Mesenteric fat pad (tissue), 1 donor: ENCODE measurements at places on chromosomes 6 and 20. TPM values are rescaled to one million over a fixed set of nuclear protein-coding genes. Genes with fewer than 3 reads are reported as not detected.
A peak's percentile ranks its signal among the peaks of the same experiment; 100 is the strongest.

Gene FAM83C
- total RNA-seq, result not detected

Gene SLC17A1
- total RNA-seq, result not detected

Gene DEFB118
- total RNA-seq, result not detected

Gene OPRL1
- 1.3 TPM for total RNA-seq

Gene CLVS2
- not detected for total RNA-seq

Gene C4B
- total RNA-seq, result 32.7 TPM

Gene DIDO1
- total RNA-seq, result 39.0 TPM

Gene PBOV1
- total RNA-seq, result not detected

Gene SDCBP2
- 7.2 TPM for total RNA-seq

Gene MLIP
- total RNA-seq, result 0.29 TPM

- DNase-seq, result no peak
These were observed 358.1 kb downstream of the SMOC2 start for GRCh38 chr6:168799067-168799466.

DNA sequence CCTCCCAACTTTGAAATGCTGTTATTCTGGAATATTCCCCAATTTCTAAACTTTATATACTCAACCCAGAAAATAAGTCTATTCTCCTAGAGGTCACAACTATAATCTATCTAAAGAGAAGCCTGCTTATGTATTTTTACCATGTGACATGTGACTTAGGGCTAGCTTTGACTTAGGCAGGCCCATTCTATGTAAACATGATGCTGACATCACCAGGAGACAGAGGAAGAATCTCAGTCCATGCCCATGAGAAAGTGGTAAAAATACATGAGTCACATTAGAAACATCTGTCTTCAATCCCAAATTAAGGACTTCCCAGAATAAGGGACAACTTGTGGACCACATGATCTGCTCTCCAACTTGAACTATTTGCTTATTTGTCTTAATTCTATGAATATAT, 113.6 kb upstream of the ID4 start:
- DNase-seq, result no peak

DNA sequence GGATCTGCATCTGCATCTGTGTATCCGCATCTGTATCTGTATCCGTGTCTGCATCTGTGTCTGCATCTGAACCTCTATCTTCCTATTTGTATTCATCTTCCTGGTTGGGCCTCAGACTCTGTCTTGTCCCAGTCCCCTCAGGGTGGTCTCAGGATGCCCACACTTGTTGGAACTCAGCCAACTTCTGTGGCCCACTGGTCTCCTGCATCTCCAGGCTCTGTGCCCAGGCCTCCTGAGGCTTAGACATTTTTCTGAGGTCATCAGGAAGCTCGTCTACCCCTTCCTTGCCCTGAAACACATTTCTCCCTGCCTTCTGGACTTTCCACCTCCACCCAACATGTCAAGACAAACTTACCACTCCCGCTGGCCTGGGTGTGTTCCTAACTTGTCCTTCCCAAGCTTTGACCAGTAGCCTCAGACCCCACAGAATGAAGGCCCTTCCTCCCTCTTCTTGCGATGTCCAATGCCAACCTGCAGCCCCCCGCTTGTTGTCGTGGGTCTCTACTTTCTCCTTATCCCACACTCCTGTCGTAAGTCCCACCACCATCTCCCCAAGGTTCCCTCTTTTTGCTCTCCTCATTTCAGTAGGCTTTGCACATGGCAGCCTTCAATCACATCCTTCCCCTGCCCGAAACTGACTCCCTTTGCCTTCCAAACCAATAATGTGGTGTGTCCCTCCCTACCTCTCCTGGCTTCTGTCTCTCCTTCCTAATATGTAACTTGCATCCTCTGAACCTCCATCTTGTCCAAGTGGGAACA, 176.5 kb downstream of the DLL1 start:
- peak; percentile 26 for DNase-seq

DNA sequence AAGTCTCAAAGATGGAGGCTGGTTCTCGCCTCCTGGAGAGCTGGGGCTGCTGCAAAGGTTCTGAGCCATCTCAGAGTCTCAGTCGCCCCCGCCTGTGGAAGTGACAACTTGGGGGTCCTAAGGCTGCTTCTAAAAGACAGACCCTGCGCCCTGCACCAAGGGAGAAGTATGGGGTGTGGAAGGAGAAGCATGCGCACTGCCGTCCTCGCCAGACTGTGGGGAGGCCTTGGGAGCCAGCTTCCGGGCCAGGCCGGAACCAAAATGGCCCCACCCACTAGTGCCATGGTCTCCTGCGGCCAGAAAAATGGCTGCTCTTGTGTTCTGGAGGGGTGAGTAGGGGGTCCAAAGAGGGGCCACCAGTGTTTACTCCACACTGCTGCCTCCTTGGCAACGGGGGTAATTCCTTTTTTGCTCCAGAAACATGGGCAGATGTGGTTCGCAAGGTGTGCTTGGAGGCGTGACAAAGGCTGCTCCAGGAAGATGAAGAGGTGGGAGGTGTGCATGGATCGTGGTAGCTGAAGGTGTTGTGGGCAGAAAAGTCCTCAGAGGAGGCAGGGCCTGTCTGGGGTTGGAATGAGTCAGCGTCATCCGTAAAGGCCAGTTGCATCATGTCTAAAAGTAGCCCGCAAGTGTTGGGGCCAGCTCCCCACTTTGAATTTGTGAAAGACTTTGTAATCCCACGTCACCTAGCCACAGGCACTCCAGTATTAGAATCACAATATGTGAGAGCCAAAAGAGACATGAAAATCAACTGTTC, 329.8 kb upstream of the SOX4 start:
- no peak for DNase-seq

- no peak for DNase-seq
These were observed 56.0 kb downstream of the APCDD1L start for GRCh38 chr20:58459058-58459750.

GRCh38 chr20:49694450-49695071, 19.1 kb downstream of the B4GALT5 start:
- no peak for DNase-seq

GRCh38 chr6:14207448-14207847, 89.9 kb downstream of the CD83 start:
- DNase-seq, result no peak

DNA sequence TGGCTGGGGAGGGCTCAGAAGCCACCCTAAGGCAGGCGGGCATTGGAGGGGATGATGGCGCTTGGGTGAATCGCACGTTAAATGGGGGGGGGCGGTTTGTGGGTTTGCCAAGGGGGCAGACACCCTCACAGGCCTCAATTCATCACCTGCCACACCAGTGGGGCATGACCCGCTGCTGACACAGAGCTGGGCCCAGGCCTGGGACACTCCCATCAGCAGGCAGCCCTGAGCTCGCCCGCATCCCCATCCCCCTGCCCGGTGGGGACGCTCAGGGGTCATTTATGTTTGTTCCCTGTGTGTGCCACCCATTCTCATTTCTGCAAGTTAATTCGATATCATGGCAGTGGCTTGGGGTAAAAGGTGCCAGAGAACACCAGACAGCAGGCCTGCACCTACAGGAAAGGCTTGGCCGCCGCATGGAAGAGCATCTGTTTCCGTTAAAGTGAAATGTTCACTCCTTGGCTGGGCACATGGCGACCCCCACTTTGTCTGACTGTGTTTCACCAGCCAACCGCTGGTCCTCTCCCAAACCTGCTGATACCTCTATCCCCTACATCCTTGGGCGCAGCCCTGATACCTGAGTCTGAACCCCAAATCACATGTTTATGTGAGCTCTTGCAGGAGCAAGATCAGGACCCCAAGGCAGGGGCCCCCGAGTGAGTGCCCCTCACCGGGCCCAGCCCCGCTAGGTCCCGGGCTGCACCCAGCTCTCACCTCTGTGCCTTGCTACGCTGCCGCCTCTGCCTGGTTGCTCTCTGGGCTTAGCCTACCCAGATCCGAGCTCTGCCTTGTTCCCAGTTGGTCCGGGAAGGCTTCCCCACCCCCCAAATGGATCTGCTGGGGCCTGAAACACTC, 248.8 kb downstream of the TAF4 start:
- DNase-seq, result no peak

- no peak for DNase-seq
These were observed 6.1 kb upstream of the IFT52 start for GRCh38 chr20:43584448-43585136.

DNA sequence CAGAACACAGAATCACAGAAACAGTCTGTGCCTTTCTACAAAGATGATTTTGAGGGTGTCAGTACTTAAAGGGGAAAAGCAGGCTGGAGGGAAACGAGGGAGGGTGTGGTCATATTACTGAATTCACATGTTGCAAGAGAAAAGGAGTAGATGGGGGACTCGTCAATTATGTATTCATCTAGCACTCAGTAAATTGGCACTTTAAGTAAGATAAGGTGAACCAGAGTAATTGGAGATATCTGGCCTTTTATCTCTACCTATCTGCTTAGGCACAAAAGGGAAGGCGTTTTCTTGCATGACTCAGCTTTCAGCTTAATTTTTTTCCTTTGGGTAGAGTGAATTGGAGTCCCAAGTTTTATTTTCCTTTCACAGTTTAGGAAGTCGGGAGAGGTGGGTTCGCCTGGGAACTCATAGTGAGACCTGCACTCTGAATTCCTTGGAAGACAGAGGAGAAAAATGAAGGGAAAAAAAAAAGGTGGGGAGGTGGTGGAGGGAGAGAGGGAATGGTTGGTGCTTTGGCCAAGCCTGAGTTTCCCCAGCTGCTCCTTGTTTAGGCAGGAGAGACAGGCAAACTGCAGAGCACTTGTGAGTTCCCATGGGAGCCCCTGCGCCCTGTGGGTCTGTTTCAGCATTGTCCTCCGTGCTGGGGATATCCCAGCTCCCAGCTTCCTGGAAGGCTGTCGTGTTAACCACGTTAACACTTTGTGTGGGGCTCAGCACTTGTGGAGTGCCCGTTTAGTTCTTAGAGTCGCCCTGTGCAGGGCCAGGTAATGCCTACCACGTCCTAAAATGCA, 19.7 kb upstream of the GTSF1L start:
- DNase-seq, result no peak

DNA sequence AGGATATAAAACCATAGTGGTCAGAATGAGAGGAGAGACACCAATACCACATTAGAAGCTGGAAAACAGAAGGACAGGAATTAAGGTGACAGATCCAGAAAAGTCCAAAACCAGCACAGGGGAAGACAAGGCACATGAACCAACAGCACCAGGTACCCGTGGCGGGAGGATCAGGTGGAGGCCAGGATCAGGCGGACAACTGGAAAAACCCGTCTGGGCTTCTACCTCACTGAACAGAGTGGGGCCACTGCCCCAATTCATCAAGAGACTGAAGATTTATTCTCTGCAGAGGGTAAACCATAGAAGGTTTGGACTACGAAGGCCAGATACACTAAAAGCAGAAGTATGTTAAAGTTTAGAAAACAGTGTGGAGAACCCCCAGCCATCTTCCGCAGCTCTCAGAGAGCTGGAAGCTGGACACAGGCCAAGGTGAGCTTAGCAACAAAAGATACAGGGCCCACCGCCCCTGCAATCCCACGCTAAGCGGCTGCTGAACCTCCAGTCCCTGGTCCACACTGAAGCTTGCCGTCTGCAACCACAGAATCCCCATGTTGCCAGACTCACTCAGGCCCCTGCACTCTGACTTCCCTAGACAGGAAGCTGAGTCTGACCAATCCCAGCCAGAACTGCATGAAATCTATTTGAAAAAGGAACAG, 29.9 kb downstream of the ABHD12 start:
- no peak for DNase-seq

DNA sequence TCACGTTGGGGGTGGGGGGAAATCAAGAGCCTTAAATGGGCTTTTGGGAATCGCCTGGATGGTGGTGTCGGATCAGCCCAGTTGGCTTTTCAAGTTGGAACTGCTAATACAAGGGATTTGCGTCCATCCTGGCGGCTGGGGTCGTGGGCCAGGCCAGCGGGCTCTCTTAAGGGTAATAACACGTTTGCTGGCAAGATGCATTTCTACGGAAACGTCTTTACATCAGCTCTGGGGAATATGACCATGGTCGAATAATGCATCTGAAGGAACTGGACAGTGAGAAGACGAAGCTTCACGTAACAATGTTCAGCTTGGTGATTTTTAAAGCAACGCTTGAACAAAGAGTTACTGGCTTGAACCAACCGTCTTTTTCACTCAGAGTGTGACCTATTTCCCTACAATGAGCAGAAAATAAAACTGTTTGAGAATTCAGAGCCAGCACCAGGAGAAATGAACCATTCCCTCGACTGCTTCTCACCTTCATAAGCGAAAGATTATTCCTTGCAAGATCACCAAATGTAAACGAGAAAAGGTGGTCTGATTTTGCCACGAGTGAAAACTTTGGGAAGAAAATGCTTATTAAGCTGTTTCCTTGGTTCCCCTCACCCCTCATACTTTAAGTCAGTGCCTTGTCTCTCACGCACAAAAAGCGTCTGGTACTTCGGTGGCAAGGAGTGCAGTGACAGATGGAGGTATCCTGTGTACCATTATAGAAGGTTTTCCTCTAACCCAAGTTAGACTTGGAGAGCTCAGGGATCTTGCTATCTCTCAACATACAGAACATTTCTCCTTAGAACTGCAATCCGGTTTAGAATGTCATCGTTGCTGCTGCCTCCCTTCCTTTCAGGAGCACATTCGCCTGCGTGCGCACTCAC, 1.4 kb upstream of the MARCKS start:
- no peak for DNase-seq

DNA sequence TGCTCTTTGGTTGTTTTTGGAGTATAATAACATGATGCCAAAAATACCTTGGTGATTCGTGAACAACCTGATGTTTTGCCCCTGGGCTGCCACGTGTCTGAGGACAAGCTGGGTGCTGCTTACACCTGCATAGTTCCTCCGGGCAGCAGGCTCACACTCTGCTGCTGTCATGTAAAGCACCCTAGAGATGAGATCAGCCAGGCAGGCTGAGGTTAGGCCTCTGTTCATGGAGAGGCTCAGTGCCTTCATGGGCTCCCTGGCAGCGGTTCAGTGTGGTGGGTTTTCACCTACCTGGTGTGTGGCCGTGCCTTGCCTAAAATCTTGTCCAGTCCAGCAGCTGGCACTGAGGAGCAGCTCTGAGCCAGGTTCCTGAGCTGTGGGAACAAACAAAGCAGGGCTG, 60.1 kb upstream of the TAGAP start:
- peak; percentile 51 for DNase-seq

GRCh38 chr6:165931675-165932074, 236.0 kb downstream of the TBXT start:
- no peak for DNase-seq

GRCh38 chr6:33195304-33196165, 3.3 kb upstream of the COL11A2 start:
- no peak for DNase-seq

DNA sequence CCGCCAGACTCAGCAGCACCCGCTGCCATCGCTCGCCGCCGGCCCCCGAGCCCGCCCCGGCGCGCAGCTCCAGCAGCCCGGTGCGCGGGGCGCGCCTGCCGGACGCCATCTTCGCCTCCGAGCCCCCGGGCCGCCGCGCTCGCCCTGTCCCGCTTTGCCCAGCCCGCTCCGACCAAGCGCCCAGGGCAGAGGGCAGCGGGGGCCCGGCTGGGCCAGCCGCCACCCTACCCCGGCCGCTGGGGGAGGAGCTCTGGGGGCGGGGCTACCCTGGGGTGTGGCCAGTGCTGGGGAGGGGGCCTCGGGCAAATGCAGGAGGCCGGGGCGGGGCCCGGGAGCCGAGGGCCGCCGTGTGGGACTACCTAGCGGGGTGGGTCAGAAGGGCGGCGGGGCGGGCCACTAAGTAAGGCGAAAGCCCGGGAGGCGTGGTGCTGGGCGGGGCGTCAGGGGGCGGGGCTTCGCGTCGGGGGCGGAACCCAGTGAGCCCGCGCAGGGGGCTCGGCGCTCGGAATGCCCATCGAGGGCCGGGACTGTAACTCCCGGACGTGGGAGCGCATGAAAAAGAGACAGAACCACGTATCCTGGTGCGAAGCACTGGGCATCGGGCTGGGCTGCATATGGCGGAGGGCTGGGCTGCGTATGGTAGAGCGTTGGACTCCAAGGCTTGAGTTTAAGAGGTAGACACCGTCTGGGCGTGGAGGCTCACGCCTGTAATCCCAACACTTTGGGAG, at the start of gene SNTA1:
SNTA1 (minus strand) TSS at position 252 of the 728 bp plus-strand sequence; CDS start at position 109, 143 bp downstream.
- DNase-seq, result peak; percentile 95
